SHP77 treated with DMSO at 0.1 percent for 48 hours (cell line): ENCODE measurements at places on chromosomes 7 and 10.

GRCh38 chr7:128796327-128796726 is 4.6 kb downstream of the CCDC136 start:
- no peak for DNase-seq

- DNase-seq: no peak
Measured at GRCh38 chr7:119647286-119647685, 625.7 kb upstream of the KCND2 start.

DNA sequence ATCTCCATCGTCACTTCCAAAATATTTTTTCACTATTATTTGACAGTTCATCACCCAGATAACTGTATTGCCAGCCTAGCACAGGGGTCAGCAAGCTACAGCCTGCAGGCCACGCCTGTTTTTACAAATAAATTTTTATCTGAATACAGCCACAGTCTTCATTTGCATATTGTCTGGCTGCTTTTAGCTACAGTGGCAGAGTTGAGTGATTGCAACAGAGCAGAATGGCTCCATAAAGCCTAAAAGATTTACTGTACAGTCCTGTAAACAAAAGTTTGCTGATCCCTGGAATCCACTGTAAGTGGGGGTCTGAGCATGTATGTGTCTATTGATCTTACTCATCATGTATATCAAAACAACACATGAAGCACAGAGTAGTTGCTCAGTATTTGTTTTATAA is 45.9 kb upstream of the GNAI1 start:
- DNase-seq: no peak

DNA sequence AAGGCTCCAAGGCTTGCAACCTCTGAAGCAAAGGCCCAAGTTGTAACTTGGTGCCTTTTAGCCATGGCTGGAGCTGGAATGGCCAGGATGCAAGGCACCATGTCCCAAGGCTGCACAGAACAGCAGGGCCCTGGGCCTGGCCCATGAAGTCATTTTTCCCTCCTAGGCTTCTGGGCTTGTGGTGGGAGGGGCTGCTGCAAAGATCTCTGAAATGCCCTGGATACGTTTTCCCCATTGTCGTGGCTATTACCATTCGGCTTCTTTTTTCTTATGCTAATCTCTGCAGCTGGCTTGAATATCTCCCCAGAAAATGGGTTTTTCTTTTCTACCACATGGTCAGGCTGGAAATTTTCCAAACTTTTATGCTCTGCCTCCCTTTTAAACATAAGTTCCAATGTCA is 234.2 kb downstream of the CDK14 start:
- no peak for DNase-seq

DNA sequence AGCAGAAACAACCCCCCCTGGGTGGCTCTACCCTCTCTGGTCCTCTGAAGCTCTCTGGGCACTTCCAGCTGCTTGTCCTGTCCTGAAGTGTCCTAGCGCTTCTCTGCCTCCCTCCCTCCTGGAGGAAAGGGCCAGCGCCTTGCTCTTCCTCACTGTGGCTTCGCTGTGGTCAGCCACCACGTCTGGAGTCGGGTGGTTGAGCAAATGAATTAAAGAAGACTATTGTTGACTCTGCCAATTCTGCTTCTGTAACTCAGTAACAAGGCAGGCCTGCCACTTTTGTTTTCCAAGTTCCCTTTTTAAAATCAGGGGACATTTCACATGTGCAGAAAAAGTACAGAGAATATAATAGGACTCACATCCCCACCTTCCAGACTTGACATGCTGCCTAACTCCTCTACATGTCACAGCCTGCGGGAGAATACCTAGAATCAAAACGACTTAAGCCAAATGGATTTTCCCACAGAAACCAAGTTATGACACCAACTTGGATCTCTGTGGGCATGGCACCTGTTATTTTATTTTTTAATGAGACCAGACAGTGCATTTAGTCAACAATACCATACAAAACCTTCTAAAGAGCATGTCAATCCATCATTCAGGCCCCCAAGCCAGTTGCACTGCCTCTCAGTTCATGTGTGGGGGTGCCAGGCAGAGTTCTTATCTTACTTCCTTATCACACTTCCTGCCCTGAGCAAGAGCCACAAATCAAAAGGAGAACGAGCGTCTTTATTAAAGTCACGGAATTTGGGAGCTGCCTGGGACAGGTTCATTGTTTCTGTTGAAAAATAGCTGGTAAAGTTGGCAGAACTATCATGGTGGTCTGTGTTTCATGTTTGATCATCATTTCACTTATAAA is 6.8 kb downstream of the FFAR4 start:
- no peak for DNase-seq

- no peak for DNase-seq
Measured at GRCh38 chr10:94098896-94099295, 105.2 kb downstream of the PLCE1 start.

- DNase-seq: no peak
Measured at GRCh38 chr7:100446040-100446439, 9.7 kb upstream of the PPP1R35 start.

- DNase-seq: no peak
Measured at GRCh38 chr10:20922033-20922432, 24.9 kb upstream of the NEBL start.

DNA sequence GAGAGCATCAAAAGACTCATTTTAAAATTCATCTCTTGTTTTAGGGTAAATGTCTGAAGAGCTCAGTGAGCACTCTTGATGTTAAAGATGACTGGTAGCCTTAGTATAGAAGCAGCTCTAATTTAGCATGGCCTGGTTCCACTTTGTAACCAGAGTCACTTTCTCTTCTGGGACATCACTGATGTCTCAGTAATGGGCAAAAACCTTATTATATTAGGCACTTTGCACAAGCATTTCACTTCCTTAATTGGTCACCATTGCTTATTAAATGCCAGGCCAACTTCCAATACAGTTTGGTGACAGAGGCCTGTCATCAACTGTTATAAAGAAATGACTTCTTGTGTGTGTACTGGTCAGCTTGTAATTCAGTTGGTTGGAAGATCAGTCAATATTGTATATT is 53.0 kb downstream of the STEAP1B start:
- DNase-seq: peak; percentile 67

DNA sequence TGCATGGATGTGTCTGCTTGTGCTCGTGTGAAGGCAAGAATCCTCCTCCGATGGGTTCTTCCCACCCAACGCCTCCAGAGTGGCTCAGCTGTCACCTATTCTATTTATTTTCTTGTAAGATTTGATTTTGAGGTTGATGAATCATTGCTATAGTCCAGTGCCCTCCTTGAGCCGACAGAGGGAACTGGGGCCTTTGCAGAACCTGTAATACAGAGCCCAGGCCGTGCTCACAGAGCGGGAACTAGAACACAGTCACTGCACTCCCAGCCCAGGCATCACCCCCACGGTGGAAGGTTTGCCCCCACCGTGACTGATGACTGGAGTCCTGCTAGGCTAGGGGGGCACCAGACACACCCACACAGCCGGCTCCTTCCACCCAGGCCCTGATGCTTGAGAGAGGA is 2.0 kb downstream of the RARRES2 start:
- no peak for DNase-seq

- no peak for DNase-seq
Measured at GRCh38 chr7:16563281-16564022, 36.8 kb downstream of the LRRC72 start.

- no peak for DNase-seq
Measured at GRCh38 chr10:91049296-91049987, 128.6 kb upstream of the ANKRD1 start.

DNA sequence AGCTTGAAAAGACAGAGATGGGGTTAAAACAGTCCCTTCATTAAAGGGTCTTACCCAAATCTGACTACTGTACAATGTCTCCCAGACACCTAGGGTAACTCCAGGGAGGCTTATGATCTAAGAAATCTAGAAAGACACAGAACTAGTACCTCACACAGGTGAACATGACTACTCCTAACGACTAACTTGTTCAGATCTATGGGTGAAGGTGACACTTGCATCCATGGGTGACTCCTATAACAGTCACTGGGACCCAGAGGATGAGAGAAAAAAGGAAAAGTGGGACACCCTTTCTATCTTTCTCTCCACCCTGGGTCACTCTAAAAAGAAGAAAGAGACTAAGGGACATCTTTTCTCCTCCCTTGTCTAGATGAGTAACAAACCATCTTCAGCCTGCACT is 19.2 kb downstream of the AKR1C8 start:
- no peak for DNase-seq

DNA sequence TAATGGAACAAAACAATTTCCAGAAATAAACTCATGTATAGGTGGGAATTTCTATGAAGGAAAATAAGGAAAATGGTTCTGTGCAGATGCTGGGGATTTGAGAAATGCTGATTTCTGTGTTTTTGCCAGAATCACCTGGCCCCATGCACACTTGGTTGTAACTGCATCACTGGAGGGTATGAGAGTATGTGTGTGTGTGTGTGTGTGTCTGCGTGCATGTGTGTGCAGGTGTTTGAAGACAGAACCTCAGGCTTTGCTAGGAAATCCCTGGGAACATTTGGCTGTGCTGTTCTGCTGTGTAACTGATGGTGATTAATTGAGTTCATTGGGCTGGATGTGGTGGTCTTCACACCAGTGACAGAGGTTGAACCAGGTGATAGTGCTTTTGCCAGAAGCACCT is 141.6 kb downstream of the CAMK1D start:
- DNase-seq: no peak

GRCh38 chr10:116466715-116467422 is 39.2 kb downstream of the PNLIPRP3 start:
- DNase-seq: no peak

DNA sequence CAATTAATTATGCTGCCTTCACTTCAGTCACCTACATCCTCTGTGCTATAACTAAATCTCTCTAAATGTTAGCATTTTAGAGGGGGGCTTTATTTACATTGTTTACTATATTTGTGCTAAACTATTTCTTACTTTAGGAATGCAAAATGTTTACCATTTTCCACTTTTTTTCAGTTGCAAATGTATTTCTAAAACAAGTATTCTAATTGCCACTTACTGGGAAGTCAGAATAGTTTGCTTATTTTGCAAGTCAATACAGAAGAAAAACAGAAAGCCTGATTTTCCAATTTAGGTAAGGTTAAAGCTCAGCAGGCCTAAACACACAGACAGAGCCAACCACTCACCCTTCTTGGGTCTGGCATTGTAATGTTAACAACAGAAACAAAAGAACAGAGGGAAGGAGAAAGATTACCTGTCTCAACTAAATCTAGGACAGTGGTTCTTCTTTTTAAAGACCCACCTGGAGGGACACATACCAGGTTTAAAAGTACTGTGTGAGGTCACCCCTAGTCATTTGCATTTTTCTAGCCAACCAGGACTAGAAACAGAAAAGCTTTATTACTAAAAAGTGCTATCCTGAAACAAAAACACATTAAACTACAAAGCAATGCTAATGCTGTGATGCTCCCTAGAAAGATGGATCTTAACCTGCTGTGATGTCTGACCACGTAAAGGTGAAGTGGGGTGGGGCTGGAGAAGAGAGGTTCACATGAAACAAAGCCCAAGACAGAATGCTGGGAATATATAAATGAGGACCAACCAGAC is 178.2 kb downstream of the SLC25A13 start:
- DNase-seq: no peak

DNA sequence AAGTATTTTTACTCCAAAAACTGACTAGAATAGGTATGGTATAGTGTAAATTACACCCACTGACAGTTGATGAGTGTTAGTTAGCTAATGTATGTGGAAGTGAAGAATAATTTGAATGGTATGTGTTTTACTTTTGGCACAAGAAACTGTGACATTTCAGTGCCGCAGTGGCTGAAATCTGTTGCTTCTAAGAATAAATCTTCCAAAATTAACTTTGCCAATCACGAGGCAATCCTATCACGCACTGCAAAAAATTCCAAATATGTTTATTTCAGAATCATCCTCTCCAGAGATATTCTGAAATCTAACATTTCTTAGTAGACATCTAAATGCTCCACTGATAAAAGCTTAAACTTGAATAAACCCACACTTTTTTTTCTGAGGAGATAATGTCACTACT is 61.2 kb downstream of the PCLO start:
- no peak for DNase-seq

DNA sequence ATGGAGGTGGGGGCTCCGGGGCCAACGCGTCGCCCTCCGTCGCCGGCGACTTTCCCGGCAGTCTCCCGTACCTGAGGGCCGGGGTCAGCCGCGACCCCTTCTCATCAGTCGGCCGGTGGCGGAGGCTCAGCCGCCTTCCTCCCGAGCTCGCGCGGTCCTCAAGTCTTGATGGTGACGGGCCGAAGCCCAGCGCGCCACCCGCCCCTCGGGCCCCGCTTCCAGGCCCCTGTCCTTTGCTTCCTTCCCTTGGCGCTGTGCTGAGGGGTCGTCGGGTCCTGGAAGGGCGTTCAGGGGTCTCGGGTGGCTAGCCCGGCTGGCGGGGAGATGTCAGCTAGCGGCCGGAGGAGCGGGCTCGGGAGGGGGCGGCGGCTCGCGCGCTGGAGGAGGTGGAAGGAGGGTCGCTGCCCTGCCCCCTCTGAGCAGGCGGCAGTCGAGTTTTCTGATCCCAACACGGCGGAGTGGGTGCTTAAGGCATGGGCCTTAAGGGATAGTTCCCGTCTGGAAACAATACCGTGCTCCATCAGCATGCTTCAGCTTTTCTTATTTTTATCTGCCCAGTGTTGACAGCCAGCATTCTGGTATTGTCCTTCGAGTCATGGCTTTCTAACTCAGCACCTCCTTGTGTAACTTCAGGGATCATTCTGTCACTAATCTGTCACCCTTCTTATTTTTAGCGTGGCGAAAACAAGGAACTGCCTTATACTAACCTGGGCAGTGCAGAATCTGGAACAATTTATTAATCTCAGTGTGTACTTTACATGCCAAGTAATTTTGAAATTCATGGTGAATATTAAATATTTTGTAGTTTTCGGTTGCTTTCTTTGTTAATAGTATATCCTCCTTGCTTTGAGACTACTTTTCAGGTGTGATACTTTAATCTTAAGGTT is 748 bp downstream of the PHTF2 start:
- DNase-seq: no peak

DNA sequence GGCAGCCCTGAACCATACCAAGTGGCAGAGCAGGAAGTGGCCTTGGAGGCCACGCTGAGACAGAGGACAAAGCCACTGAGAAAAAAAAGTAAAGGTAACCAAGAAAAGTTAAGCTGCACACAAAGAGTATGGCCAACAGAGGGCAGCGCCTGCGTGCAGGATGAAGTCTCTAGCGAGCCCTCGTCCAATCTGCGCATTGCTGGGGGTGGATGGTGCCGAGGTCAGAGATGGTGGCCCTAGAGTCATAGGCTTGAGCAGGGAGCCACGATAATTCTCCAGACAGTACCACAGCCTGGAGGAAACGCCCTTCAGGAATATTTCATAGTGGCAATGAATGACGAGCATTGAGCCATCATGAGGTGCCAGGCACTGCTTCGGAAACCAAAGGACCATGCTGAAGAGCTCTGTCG is 9.7 kb downstream of the ATP6V0E2 start:
- no peak for DNase-seq

DNA sequence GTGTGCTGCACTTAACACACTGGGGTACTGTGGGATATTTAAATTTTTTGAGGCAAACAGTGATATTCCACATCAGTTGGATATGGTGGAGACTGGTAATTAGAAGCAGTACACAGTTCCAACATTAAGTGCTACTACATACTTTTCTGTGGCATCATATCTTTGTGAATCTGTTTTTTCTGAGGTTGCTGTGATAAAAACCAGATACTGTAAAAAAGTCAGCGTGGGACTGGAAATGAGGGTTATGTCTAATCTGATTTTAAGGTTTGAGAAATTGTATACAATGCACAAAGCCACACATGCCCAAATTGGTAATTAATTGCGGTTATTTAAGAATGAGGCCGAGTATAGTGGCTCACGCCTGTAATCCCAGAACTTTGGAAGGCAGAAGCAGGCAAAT is 41.2 kb downstream of the TBC1D12 start:
- DNase-seq: no peak

GRCh38 chr7:9488555-9488954 is 1055.1 kb downstream of the NXPH1 start:
- DNase-seq: no peak
